A549 treated with RU486 at 1 μM for 4 hours (cell line): ENCODE measurements at places on chromosomes 1 and 21. TPM values are rescaled to one million over a fixed set of nuclear protein-coding genes. Genes with fewer than 3 reads are reported as not detected.

CELF3 gene
- total RNA-seq = not detected in 5 replicates

ARHGEF16 gene
- 4.0 to 5.3 TPM (median 4.7 TPM) in 5 replicates for total RNA-seq

TCHH gene
- 0.14 to 0.33 TPM (median 0.22 TPM) in 5 replicates for total RNA-seq

PCP4 gene
- not detected in 5 replicates for total RNA-seq

TEX35 gene
- 0.08 to 0.12 TPM in 2 of 5 replicates, not detected in the others for total RNA-seq

PGLYRP3 gene
- total RNA-seq = not detected in 5 replicates

KCNE2 gene
- total RNA-seq = not detected in 5 replicates

BRDT gene
- total RNA-seq = not detected in 5 replicates
